Left lung (tissue), 14 donors: ENCODE measurements at places on chromosomes 3 and 15. TPM values are rescaled to one million over a fixed set of nuclear protein-coding genes. Genes with fewer than 3 reads are reported as not detected.

Gene IQCH
- 1.6 TPM for total RNA-seq

Gene GOLGA8M
- total RNA-seq: 1.5 TPM

GRCh38 chr15:71651750-71652186 is 158.6 kb upstream of the NR2E3 start:
- no peak for DNase-seq

Gene SKOR1
- 0.34 TPM for total RNA-seq

DNA sequence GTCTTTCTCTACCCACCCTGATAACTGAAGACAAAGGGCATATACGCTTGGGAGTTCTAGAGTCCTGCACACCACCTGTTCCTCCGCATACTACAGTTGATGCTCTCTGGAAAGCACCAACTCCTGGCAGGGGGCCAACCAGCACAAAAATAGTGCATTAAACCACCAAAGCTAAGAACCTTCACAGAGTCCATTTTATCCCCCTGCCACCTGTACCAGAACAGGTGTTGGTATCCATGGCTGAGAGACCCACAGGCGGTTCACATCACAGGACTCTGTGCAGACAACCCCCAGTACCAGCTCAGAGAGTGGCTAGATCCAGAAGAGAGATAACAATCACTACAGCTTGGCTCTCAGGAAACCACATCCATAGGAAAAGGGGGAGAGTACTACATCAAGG is 114.4 kb upstream of the POU1F1 start:
- no peak for DNase-seq

DNA sequence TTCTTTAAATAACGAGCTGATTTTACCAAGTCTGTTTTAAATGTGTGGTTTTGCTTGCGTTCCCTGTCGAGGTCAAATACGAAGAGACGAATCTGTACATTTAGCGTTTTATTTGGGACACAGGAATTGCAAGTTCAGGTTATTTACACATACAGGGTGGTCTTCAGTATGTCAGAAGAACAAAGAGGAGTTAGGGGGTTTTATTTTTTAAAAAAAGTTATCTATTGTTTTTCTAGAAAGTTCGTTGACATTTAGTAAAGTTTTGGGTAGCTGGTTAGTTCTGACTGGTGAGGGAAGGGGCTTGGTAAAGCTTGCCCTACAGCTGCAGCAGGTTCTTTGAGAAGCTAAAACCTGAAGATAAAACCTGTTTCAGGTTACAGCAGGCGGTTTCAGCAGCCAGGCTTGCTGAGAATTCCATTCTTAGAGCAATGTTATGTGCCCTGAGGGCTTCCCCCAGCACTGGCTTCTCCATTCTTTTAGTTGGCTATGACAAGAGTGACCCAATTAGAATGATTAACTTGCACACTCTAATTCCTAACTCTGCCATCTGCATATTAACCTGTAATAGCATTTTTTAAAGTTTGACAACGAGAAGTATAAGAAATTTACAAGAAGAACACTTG is 815 bp upstream of the ZNF280D start:
- peak; percentile 10 for DNase-seq

Gene SLC30A4
- 5.1 TPM for total RNA-seq

- no peak for DNase-seq
These were observed 71.0 kb upstream of the PRR23E start for GRCh38 chr3:127121885-127122284.

Gene SERPINI2
- total RNA-seq: not detected

DNA sequence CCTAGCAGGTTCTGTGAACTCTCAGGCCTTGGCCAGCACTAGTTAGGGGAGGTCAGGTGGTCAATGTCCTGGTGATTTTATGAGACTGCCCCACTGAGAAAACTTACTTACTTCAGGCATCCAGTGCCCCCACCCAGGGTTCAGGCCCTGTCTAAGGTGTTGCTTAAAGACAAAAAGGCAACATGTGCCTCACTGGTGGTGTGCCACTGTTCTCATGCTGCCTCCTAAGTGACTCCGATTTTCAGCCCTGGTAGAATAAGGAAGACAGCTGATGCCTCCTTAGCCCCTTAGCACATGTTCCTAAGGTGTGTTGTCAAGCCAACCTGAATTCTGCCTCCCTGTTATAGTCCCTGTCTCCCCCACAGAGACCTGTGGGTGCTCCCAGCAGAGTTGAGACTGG is 5.3 kb downstream of the RBM15B start:
- no peak for DNase-seq

Gene MYH15
- 0.70 TPM for total RNA-seq

DNA sequence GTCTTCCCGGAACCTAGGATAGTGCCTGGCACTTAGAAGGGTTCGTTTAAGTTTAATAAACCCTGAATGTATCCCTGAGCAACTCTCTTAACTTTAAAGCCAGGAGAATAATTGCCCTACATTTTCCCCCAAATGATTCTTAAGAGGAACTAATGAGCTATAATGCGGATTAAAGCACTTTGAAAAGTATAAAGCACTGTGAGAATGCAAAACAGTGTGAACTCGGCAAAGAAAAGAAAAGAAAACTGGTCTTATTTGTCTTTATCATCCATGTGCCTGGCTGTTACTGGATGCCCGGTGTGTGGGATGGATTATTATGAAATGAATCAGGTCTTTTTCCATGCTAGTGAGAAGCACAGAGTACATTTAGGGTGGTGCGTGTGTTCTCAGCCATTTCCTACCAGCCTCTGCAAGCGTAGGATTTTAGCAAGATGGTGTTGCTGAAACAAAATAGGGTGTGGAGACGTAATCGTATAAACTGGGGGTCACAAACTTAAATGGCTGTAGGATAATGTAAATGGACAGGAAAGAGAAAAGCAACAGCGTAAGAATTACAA is 983 bp downstream of the KBTBD12 start:
- no peak for DNase-seq

DNA sequence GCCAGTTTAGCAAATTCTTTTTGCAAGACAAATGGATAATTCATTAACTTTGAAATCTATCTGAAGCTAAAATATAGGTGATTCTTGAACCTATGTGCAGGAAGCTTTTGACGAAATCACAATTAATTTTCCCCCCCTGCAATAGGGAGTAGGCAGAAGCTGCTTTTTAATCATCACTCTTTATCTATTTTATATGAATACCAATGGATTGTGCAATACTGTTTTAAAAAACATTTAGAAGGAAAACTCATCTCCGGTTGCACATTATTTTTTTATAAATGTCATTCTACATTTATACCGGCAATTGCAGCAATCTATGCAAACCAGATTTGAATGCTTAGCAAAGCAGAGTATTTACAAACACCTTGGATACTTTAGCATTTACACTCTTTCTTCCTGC is 121.1 kb upstream of the TMCO5A start:
- DNase-seq: no peak

Gene RHOV
- 1.5 TPM for total RNA-seq

GRCh38 chr15:33968821-33969220 is 524 bp downstream of the CHRM5 start:
- no peak for DNase-seq

Gene CAMK2N2
- total RNA-seq: 1.0 TPM

DNA sequence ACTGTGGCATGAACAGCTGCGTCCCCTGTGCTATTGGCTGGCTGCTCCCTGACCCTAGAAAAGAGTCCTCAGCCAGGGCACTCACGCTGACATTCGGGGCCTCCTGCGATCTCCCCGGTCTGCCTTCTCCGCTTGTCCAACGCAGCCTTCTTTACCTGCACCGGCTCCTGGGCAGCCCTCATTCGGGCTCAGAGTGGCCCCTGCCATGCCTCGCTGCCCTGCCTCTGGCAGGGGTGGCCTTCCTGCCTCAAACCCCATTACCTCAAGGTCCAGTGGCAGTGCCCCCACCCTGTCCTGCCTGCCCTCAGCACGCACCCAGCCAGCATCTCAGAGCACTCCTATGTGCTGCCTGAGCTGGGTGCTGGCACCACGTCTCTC is 86.5 kb downstream of the TBC1D2B start:
- DNase-seq: no peak

DNA sequence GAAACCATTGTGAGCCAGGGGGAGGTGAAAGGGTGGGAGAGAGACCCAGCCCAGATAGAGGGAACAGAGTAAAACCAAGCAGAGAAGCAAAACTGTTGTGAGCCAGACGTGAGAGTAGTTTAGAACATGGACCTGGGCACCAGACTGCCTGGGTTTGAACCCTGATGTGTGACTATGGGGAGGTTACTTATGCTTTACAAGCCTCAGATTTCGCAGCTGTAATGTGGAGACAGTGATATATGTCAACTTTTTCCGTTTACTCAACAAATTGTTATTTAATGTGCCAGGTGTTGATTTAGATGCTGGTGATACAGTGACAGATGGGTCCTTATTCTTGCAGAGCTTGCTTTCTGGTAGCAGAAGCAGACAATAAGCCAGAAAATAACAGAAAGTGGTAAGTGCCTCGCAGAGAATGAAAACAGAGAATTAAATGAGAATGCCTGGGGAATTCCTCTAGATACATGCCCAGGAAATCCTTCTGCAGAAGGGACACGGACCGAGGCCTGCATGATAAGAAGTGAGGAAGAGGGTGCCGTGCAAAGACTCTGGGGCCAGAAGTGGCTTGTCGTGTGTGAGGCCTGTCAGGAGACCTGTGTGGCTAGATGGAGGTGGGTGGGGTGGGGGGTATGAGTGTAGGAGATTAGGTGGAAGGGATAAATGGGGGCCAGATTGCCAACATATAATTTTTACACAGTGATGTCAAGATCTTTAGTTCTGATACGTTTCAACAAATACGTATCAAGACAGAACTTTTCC is 15.0 kb downstream of the KAT2B start:
- DNase-seq: no peak

Gene C3orf22
- not detected for total RNA-seq

Gene FBXW12
- total RNA-seq: not detected

Gene TMIE
- not detected for total RNA-seq

DNA sequence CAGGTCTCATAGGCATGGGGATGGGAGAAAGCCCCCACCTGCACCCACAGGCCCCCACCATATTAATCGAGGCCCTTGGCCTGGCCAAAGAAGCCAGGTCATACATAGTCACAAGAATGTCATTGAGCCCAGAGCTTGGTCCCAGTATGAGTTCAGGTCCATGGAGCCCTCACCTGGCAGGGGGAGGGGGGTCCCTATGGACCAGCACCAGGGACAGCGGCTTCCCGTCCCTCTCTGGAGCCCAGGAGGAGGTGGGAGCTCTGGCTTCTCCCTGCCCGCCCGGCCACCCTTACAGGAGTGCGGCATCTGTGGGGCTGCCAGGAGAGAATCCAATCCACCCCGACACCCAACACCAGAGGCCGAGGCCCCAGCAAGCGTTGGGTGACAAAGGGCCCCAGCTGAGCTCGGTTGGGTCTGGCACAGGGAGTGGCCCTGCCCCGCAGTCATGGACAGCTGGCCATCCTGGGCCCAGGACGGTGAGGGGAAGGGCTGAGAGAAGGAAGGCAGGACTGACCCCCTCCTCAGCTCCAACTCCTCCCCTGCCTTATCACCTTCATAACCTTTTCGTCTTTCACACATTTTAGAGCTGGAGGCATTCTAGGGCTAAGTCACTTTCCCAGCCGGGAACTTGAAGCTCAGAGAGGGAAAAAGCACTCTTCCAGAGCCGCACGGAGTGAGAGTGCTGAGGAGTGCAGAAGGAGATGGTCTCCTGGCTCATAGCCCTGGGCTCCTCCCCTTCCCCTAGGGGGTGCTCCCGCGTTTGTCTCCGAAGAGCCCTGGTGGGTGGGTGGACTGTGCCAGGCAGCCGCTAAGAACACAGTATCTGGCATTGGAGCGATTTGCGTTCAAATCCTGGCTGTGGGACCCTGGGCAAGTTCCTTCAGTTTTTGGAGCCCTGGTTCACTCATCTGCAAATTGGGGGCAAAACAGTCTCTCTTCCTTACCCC is 54.6 kb downstream of the ATP2B2 start:
- no peak for DNase-seq

Gene DOCK3
- total RNA-seq: 0.34 TPM

Gene GOLGA8S
- 0.29 TPM for total RNA-seq

DNA sequence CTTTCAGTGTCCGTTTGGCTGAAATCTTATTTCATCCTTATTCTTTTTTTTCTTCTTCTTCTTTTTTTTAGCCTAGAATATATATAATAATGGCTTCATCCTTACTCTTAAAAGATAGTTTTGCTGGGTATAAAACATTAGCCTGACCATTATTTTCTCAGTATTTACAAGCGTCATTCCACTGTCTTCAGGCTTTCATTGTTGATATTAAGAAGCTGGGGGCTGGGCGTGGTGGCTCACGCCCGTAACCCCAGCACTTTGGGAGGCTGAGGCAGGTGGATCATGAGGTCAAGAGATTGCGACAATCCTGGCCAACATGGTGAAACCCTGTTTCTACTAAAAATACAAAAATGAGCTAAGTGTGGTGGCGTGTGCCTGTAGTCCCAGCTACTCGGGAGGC is 10.6 kb downstream of the ZNF710 start:
- DNase-seq: no peak

GRCh38 chr3:45524565-45524964 is 70.0 kb upstream of the LIMD1 start:
- DNase-seq: peak; percentile 93

DNA sequence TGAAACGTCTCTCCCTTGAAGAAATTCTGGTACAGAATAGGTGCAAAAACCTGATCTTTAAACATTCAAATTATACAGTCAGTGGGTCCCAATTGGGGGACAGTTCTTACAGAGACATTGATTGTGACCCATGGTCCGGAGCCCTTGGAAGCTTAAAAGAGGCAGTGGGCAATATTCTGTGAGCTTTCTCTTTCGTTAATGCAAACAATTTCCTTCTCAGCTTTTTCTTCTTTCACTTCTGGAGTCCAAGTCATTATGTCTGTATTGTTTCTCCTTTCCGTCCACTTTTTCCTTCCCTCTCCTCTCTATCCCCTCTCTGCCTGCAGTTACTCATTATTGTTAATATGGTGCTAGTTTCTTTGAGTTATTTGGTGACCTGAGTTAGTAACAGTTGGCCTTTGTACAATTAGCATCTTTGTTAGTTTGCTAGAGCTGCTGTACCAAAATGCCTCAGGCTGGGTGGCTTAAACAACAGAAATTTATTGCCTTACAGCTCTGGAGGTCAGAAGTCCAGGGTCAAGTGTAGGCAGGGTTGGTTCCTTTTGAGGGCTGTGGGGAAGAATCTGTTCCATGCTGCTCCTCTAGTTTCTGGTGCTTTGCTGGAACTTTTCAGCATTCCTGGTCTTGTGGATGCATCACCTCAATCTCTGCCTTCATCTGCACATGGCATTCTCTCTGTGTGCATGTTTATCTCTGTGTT is 102.6 kb downstream of the GMPS start:
- no peak for DNase-seq

GRCh38 chr3:68793759-68794701 is 138.3 kb downstream of the TAFA4 start:
- DNase-seq: no peak

Gene AADAC
- 1.1 TPM for total RNA-seq

DNA sequence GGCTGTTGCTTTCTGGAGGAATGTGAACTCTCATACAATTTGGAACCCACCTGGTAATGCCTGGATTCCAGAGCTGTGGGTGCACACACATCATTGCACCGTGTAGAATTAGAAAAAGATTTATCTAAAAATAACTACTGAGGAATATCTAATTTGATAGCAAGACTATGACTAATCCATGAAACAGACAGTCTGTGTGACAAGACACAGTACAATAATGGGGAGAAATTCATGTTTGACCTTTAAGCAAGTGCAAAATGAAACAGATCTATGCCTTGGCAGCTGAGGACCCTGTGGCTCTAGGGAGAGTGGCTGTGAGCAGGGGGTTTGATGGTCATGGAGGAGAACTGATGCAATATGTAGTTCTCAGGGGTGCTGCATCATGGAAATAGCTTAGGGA is 7.9 kb upstream of the DOCK3 start:
- no peak for DNase-seq
